ENCODE measurements at places on chromosomes 11 and 22.

GRCh38 chr11:115939104-115939730 is 435.0 kb upstream of the CADM1 start:
- no peak for DNase-seq

GRCh38 chr11:32139896-32140520 is 49.1 kb downstream of the RCN1 start:
- no peak for DNase-seq

GRCh38 chr11:85525686-85526085 is 101.5 kb downstream of the DLG2 start:
- no peak for DNase-seq

DNA sequence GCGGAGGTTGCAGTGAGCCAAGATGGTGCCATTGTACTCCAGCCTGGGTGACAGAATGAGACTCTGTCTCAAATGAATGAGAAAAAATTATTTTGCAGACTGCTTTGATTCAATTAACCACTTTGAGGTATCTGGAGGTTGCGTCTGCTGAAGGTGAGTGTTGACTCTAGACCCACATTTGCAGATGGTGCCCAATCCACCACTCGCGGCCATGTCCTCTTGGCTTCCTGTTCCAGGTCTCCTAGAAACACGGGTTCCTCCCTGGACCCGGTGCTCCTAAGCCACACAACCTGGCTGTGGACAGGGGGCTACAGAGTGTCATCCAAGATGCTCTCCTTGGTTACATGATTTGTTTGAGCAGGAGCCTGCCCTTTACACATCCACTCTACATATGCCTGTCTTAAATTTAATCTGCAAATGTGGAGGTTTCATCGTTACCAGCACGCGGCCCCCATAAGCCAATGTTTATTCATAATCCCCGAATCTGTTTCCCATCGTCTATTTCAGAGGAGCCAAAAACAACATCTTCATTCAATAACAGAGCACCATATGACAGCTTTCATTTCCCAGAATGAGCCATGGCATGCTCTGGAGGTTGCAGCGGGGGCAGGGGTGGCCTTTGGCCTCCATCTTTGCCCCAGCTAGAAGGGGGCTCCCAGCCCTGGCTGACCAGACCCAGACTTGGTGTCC is 377.2 kb downstream of the CTTN start:
- DNase-seq, result no peak

GRCh38 chr11:112881461-112881860 is 79.8 kb upstream of the NCAM1 start:
- no peak for DNase-seq

DNA sequence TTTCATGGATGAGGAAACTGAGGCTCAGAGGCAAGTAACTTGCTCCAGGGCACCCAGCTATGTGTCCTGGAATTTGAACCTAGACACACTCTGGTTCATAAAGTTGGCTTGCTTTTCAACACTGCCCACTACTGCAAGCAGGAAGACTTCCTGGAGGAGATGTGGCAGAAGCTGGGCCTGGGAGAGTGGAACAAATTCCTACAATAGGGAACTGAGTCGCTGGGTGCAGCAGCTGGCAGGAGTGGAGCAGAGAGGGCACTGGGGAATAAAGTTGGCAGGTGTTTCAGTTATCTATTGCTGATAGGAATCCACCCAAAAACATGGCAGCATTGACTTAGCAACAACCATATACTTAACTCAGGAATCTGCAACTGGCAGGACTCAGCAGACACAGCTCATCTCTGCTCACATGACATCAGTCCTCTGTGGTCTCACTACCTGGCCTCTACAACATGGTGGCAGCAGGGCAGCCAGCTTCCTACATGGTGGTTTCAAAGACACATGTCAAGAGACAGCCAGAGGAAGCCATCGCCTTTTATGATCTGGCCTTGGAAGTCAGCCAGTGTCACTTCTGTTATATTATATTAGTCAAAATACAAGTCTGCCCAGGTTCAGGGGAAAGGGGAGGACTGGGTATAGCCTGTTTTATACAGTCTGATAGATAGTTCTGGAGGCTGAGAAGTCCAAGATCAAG is 10.6 kb upstream of the CARD10 start:
- no peak for DNase-seq

DNA sequence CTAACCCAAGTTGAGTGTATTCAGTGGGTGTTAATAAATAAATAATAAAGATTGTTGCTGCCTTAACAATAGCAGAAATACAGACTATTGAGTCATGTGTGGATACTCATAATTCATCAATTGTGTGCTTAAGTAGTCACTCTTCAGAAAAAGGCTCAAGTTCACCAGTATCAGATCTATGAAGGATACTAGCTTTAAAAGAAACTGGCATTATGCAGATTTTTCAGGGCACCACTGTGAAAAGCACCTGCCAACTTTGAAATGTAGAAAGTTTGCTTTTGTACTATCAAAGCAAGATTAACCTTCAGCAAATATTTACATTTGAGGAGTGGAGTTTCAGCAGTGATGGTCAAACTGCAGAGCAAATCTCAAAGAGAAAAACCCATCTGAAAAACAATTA is 20.1 kb upstream of the SYTL2 start:
- no peak for DNase-seq

DNA sequence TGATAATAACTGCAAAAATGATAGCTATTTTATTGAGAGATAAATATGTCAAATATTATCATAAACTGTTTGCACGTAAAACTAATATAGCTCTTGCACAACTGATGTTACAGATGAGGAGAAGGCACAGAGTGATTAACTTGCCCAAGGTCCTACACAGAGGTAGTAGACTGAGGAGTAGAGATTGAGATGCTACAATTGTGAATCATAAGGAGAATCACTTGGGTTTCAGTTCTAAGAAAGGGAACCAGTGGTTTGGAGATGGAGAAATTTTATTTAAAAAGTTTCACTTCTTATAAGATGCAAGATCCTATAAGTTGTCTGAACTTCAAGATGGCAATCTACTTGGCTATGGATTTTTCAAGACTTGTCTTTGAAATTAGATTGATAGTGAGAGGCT is 224.8 kb upstream of the RAG2 start:
- no peak for DNase-seq

GRCh38 chr11:45657496-45658260 is 7.7 kb downstream of the CHST1 start:
- no peak for DNase-seq

- DNase-seq, result no peak
Measured at GRCh38 chr11:20459865-20460264, 72.3 kb downstream of the PRMT3 start.

- DNase-seq, result no peak
Measured at GRCh38 chr22:27517361-27518155, 284.0 kb downstream of the MN1 start.

DNA sequence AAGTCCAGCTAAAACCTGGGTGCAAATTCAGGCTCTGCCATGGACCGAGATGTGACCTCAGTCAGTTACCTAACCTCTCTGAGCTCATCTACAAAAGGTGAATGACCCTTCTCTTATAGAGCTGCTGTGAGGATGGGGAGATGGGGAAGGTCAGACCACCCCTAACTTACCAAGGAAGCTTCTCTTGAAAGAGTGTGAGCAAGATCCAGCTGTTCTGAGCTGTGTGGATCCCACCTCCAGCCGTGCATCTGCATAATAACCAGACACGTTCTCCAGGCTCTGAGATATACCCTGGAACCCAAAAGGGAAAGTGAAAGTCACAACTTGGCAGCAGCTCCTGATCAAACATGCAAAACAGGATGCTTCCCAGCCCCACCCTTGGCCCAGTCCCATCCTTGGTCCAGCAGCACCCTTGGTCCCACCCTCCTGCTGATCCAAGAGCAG is at the start of gene APOL3:
APOL3 (minus strand) TSS at position 257 of the 444 bp plus-strand sequence. CDS start 11,700 bp downstream, outside the sequence.
- peak; percentile 48 for DNase-seq

DNA sequence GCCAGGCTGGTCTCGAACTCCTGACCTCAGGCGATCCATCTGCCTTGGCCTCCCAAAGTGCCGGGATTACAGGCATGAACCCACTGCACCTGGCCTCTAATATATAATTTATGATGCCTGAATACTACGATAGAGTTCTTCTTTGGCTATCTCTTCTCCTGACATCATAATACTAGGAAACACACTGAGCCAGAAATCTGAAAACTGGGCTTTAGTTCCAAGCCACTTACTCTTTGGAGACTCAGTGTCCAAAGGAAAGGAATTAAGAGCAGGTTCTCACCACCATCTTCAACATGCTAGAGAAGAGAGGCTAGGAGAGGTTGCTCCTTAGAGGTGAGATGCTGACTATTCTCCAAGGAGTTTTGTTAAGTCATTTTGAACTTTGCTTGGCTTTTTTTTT is 52.4 kb downstream of the UBASH3B start:
- no peak for DNase-seq

DNA sequence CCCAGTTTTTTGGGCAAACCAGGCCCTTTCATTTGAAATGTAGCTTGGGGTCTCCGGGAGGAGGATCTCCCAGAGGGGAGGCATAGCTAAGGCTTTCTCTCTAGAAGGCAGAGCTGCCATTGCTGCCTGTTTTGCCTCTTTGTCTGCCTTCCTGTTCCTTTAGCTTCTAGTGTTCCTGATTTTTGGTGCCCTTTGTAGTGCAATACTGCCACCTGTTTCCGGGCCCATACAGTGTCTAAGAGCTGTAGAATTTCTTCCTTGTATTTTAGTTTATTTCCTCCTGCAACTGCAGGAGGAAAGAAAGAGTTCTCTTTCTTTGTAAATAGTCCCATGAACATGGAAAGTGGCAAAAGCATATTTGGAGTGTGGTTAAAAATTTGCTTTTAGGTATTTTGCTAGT is 19.3 kb upstream of the GLYATL1 start:
- DNase-seq, result no peak

DNA sequence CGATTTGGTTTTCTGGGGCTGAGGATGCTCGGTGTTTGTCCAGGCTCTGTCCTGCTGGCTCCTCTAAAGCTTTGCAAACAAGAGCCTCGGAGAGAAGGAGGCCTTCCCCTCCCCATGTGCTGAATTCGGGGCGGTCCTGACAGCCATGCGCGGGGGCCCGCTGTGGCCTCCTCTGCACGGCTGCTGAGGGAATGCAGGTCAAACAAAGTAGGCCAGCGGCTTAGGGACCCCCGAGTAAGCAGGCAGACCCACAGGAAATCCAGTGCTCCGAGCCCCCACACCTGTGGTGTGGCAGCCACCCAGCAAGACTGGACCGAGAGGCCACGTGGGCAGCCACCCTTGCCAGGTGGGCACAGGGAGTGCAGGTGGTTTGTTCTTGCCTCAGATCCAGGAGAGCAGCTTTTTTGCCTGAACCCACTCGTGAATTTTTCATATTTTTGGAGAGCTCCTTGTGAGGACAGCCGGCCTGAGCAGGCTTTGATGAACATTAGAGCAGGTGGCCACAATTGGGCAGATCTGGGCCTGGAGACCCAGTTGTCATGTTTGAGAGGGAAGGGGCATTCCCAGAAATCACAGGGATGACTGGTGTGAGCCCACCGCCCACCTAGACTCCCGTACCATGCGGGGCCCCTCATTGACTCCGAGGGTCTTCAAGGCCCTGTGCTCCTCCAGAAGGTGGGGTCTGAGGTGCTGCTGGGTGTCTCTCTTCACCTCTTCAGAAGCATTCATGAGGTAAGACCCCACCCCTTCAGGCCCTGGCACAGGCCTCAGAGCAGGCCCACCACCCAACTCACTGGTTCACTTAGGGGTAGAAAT is 43.0 kb upstream of the KCNQ1OT1 start:
- DNase-seq, result no peak

GRCh38 chr22:50674606-50675552 is 2.3 kb downstream of the SHANK3 start:
- no peak for DNase-seq

GRCh38 chr22:19525666-19526065 is 1.5 kb upstream of the CLDN5 start:
- no peak for DNase-seq

- peak; percentile 78 for DNase-seq
Measured at GRCh38 chr22:39013942-39014722, at the start of gene APOBEC3C. Gene APOBEC3C (plus strand): TSS chr22:39014257. CDS start chr22:39014363, 106 bp downstream.

DNA sequence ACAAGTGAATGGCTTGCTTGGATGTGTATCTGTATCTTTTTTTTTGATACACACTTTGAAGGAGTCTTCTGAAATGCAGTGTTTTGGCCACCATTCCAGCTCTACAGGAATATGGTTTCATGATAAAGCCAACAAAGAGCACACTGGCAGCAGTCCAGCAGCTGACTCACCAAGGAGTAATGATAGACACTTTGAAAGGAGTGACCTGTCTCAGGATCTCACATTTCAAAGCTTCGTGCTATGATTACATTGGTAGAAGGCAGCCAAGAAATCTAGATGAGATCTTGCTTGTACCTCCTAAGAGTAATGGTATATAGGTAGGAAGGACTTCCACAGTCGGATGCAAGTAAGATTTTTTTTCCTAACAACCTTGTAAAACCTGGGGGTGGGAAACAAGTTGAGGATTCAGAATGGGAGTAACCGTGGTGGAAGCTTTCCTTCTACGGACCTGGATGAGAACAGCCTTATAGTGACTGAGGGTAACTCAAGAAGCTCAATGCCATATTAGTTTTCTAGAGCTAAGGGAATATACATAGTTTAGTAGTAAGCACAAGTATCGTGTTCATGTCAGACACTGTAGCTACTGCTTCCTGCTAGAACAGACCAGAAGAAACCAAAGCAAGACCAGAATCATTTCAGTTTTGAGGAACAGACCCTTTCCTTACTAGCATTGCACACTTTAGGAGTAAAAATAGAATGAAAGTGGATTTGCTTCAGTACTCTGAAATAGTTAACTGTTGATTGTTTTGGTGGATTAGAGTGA is 25.0 kb downstream of the MTMR3 start:
- no peak for DNase-seq

GRCh38 chr22:19520566-19521305 is 3.5 kb downstream of the CLDN5 start:
- no peak for DNase-seq

Data from stimulated activated CD4-positive, alpha-beta T cell treated with anti-CD3 and anti-CD28 coated beads, Interleukin-2, amount 100 ng/mL, for 24 hours (primary cell).